ENCODE measurements at places on chromosomes 4 and X.

DNA sequence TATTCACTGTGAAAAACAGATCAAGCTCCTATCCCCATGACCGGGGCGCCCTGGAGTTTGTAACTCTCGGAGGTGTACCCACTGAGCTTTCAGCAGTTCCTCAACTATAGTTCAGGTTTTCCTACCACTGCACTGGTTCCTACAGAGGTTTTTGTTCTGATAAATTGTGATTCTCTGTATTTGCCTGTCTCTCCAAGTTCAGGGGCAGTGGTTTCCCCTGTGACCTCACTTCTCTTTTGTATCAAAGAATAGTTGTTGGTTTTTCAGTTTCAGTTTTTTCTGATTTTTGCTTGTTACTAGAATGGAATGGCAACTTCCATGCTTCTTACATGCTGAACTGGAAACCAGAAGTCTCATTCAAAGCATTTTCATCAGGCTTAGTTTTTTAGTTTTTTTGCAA is 56.8 kb upstream of the PLS3 start:
- no peak for DNase-seq

DNA sequence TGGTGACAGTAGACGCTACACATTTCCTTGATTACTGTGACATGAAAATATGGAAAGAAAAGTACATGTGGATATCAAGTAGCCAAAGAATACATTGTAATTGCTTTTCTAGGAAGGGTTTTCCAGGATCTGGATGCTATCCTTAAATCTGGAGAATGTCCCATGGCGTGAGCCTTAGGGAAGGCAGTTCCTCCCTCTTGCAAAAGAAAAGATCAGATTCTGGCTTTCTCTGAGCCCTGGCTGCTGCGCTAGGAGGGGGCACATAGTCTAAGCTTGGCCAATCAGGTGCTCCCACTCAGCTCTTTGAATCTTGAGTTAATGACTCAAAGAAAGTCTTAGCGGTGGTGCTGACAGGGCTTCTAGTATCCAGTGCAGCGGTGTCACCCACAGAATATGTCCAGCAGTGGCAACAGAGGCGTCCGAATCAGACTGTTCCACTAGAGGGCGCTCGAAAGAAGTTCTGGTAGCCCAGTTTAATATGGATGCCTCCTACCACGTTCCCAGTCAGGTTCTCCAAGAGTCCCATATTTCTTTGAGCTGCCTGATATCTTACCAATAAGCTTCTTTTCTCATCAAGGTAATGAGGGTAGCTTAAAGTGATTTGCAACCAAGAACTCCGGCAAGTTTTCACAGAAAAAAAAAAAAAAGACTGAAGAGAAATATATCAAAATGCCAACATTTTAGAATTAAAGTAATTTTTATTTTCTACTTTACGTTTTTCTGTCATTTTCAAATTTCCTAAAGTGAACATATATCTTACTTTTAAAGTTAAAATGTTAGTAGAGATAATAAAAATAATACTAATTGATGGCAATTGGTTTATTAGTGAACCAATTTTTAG is 213.4 kb upstream of the S100G start:
- peak; percentile 56 for DNase-seq

DNA sequence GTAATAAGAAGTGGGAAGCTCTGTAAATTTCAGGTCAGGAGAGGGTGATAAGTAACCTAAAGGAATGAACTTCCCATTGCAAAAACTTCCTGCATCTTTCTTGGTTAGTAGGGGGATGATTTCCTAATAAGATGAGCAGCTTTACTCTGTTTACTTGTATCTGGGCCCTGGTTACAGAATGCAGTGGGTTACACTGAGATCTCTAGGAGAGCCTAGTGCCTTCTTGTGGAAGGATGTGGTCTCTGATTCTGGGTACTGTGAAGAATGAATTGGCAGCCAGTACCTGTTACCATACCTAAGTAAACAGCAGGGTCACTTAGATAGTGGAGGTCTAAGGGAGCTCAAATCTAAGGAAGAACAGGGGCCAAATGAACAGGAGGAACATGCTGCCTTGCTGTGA is 320.6 kb downstream of the ARHGAP10 start:
- DNase-seq = peak; percentile 73

- no peak for DNase-seq
Observed at GRCh38 chrX:113929004-113929403, 654.9 kb upstream of the HTR2C start.

GRCh38 chr4:145808021-145808650 is 128.2 kb downstream of the C4orf51 start:
- DNase-seq = peak; percentile 16

- no peak for DNase-seq
Observed at GRCh38 chr4:1096841-1097240, 16.5 kb downstream of the RNF212 start.

GRCh38 chrX:110042496-110042895 is 39.6 kb downstream of the TMEM164 start:
- DNase-seq = no peak

Data from CD4-positive, alpha-beta T cell treated with Interleukin-17A for 1 hour (primary cell).